Activated naive CD4-positive, alpha-beta T cell treated with anti-CD3 and anti-CD28 coated beads for 36 hours (primary cell): ENCODE measurements at places on chromosomes 11 and 22.

DNA sequence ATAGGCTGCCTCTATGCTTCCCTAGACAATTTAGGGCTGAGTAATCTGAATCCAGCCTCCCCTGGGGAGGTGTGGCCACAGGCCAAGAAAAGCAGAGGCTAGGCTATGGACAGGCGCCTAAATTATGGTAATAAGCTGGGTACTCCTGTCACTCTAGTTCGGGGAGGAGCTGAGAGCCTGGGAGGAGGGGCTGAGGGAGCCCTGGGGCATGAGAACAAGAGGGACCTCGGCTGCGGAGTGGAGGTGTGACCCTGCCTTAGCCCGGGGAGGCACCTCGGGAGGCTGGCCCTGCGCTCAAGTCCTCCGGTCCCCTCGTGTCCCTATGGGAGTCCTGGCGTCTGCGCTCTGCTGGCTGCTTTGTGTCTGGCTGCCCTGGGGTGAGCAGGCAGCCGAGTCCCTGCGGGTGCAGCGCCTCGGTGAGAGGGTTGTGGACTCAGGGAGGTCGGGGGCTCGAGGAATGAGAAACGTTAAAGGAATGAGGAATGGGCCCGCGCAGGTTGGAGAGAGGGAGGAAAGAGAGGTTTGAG is at the start of gene OTOG:
Gene OTOG, plus strand, starts transcription at position 209 of the 527 bp plus-strand sequence. Its CDS starts 114 bp downstream, at position 323.
- DNase-seq = no peak

- DNase-seq = no peak
These were observed 596.3 kb downstream of the NTM start for GRCh38 chr11:131966667-131967066.

DNA sequence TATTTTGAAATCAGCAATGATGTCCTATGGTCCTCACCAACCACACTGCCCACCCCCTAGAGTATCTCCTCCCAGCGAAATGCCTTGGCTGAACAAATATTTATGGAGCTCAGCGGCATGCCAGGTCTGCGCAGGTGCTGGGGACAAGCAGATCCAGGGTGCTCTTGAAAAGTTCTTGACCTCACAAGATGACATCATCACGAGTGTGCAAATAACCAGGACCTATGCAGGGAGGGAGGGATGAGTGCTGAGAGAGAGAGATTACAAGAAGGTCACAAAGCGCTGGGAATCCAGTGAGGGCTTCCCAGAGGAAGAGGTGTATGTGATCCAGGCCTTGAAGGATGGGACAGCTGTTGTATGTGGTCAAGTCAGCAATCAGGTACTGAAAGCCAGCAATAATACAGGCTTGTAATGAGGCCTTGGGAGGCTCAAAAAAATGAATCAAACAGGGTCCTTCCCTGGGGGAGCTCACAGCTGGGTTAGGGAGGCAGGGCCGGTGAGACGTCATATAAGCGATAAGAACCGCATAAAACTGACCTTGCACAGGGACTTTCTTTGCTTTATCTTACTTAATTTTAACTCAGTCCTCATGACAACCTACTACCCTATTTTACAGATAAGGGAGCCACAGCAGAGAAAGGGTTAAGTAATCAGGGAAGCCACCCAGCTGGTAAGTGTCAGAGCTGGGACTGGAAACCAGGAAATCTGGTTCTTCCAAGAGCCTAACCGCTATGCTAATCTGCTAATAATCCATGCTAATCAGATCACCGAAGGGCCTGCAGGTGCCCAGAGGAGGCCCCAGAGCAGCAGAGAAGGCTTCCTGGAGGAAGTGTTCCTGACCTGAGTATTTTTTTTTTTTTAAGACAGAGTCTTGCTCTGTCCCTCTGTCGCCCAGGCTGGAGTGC is 8.2 kb downstream of the ARRB1 start:
- DNase-seq = no peak

DNA sequence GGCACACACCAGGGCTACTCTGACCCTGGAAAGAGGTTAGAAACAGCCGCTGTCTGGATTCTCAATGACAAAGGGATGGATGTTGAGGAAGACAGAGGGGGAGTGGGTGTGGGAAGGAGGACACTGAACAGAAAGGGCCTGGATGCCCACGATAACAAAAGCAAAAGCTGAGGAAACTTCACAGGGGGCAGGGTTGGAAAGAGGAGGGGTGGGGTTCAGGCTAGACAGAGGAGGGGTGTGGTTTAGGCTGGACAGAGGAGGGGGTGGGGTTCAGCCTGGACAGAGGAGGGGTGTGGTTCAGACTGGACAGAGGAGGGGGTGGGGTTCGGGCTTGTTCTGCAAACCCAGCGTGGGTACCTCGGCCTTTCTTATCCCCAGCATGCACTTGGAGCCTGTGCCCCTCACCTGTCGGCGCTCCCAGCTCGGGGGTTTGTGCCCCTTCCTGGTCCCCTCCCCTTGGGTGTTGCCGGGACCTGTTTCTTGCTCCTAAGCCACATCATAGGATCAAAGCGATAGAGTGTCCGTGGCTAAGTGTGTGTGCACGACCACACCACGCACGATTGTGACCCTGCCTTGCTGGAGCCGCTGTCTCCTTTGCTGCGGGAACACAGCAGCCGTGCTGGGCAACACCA is 75.6 kb downstream of the BRD1 start:
- no peak for DNase-seq

- DNase-seq = peak; percentile 44
These were observed 34.1 kb downstream of the CD44 start for GRCh38 chr11:35173011-35173511.
